Activated CD4-positive, alpha-beta T cell treated with anti-CD3 and anti-CD28 coated beads, Interleukin-2, amount 10 ng/mL, durations not matched to agents 7 days and 5 days (primary cell): ENCODE measurements at places on chromosomes 2 and 18. TPM values are rescaled to one million over a fixed set of nuclear protein-coding genes. Genes with fewer than 3 reads are reported as not detected.

DNA sequence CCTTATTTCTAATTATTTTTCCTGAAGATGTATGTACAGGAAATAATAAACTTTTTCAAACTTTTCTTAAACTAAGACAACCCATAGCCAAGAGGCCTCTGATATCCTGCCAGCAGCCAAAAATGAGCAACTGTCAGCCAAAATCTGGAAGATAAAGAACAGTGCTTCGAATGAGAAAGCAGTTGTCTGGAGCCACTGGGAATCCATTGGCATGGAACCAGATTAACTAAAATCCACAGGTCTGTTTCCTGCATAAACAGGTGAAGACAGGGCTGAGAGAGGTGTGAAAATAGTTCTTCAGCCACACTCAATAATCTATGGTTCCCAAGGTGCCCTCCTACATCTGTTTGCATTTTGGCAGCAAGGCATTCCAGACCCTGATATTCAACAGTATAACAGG lies 1076.7 kb upstream of the PIK3C3 start:
- H3K27me3 ChIP-seq, result no peaks in the 10 kb centered on the region
- no peaks in the 10 kb centered on the region for H3K4me1 ChIP-seq
- H3K36me3 ChIP-seq, result no peaks in the 10 kb centered on the region
- no peak overlapping the region for H3K27ac ChIP-seq
- H3K4me3 ChIP-seq, result no peak overlapping the region

GRCh38 chr18:39232490-39232889 lies 1666.9 kb upstream of the CELF4 start:
- no peaks in the 10 kb centered on the region for H3K4me1 ChIP-seq
- DNase-seq, result no peak
- H3K27me3 ChIP-seq, result no peaks in the 10 kb centered on the region
- no peak overlapping the region for H3K27ac ChIP-seq

DNA sequence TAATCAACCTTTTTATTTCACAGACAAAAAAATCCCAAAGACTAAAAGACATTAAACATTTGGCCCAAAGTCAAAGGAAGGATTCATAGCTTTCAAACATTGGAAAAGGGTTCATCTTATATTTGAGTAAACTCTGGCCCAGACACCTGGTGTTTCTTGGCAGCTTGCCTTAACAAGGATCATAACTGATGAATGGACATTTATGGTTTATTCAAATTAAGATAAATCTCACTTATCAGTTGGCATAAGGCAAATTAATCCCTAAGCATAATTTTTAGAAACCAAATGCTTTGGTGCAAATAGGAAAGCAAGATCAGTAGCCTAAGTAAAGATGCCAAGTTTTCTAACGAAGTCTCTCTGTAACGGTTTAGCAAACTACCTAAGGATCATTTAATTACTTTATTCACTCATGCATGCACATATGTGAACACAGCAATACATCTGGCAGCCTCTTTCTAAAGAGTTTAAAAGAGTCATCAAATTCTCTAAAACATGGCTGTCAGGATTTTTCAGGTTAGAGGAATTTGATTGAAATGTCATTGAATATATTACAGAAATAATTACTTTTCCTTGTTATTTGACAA lies 323.4 kb upstream of the RBMS1 start:
- no peak for DNase-seq
- H3K36me3 ChIP-seq, result no peaks in the 10 kb centered on the region
- H3K27ac ChIP-seq, result no peak overlapping the region

DNA sequence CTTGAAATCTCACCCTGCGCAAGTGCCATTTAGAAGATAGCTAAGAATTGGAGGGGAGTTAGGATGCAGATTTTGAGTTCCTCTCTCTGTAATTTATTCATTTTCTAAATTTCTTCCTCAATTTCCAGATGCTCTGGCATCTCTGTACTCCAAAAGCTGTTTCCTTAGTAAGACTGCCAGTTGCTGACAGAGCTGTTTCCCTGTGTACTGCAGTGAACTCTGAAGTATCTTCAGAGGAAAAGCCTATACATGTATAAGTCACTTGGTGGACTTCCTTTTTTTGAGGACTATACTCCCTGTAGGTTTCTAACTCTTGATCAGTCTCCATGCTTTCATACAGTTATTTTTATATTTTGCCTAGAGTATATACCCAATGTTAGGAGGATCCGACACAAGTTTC lies 1.5 kb upstream of the RESP18 start:
- H3K27me3 ChIP-seq, result peaks cover 59% of the 10 kb centered on the region
- DNase-seq, result no peak
- H3K36me3 ChIP-seq, result no peaks in the 10 kb centered on the region
- no peak overlapping the region for H3K27ac ChIP-seq
- no peak overlapping the region for H3K4me3 ChIP-seq
- H3K4me1 ChIP-seq, result no peaks in the 10 kb centered on the region

- H3K27me3 ChIP-seq, result no peaks in the 10 kb centered on the region
- no peaks in the 10 kb centered on the region for H3K36me3 ChIP-seq
- H3K4me3 ChIP-seq, result no peak overlapping the region
- H3K4me1 ChIP-seq, result no peaks in the 10 kb centered on the region
Measured at GRCh38 chr2:237012004-237012403, 73.7 kb upstream of the COPS8 start.

DNA sequence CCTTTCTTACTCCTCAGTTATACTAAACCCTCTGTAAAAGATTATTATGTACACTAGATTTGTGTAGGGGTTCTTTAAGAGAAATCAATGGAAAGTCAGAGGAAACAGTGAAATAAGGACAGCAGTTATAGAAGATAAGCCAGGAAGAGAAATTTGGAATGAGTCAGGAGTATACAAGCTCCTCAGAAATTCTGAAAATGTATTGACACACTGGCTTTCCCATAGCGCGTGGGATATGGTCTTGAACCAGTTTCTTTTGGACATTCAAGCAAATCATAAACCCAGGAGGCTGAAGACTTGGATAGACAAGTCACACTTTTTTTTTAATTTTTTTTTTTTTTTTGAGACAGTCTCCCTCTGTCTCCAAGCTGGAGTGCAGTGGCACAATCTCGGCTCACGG lies 316.1 kb upstream of the MMADHC start:
- DNase-seq, result no peak
- no peaks in the 10 kb centered on the region for H3K4me1 ChIP-seq
- no peaks in the 10 kb centered on the region for H3K36me3 ChIP-seq
- H3K4me3 ChIP-seq, result no peak overlapping the region
- no peaks in the 10 kb centered on the region for H3K27me3 ChIP-seq
- no peak overlapping the region for H3K27ac ChIP-seq

- H3K27ac ChIP-seq, result peak overlapping the region; percentile 58
- DNase-seq, result peak; percentile 13
- no peaks in the 10 kb centered on the region for H3K36me3 ChIP-seq
- peak overlapping the region; percentile 79 for H3K4me3 ChIP-seq
Measured at GRCh38 chr2:73112026-73112912, 479 bp downstream of the RAB11FIP5 start.

DNA sequence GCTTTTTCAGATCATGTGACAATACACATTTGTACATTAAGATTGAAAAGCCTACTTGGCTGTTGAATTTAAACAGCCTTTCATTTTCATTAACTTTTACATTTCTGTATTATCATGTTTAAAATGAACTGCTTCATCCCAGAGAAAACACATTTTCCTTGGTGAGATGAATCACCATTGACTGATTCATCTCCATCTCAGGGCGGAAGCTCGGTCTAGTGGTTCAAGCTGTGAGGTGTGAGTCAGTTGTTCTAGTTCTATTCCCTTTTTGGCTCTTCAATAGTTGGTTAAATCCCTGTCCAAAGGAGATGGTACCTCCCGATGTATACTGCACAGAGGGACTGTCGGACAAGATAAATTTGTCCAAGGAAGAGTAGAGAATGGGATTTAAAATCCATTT lies 189.7 kb downstream of the ADCYAP1 start:
- no peaks in the 10 kb centered on the region for H3K27me3 ChIP-seq
- no peak overlapping the region for H3K4me3 ChIP-seq
- no peaks in the 10 kb centered on the region for H3K36me3 ChIP-seq
- no peak for DNase-seq
- no peak overlapping the region for H3K27ac ChIP-seq

DNA sequence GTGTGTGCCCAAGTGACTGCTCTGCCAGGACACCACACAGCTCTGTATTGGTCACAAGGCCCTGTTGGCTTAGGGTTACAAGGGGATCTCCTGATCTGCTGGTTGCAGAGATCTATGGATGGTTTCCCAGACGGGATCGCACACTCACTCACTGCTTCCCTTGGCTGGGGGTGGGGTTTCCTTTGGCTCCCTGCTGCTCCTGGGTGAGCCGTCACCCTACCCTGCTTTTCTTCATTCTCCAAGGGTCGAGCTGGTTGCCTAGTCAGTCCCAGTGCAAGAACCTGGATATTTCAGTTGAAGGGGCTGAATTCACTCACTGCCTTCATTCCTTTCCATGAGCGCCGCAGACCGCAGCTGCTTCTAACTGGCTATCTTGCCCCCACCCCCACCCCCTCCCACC lies 56.3 kb downstream of the GTF3C3 start:
- no peak overlapping the region for H3K27ac ChIP-seq
- H3K36me3 ChIP-seq, result peaks cover 18% of the 10 kb centered on the region
- H3K4me3 ChIP-seq, result no peak overlapping the region
- no peak for DNase-seq
- H3K4me1 ChIP-seq, result peaks cover 5% of the 10 kb centered on the region
- no peaks in the 10 kb centered on the region for H3K27me3 ChIP-seq

DNA sequence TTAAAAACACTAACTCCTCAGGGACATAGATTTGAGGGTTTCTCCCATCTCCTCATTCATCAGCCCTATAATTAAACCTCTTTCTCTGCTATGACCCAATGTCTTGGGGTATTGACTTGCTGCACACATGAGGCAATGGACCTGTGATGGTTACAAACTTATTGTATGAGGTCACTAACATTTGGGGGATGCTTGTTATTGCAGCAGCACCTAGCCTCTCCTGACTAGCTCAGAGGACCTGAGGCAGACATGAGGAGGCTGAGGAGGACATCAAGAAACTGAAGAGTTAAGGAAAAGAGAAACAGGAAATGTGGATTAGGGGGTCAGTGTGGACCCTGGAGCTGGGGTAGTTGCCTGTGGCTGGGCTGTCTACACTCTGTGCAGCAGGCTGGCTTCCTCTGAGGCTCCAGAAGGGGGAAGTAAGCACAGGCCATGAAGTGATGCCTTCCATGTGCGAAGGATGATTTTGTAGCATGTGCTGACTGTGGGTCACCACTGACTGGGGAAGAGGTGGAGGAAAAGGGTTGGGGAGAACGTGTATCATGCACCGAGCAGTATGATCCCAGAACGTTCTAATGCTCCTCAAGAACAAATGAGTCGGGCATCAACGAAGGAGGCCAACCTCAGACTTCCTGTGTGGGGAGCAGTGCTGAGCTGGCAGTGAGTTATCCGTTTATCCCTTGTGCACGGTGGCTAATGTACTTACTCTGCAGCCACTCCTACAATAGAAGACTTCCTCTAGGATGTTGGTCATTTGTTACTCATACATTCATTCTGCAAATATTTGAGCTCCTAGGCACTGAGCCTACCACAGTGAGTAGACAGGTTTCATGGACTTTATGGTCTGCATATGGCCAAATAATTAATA lies 42.1 kb upstream of the RFX8 start:
- peak; percentile 39 for DNase-seq
- H3K4me1 ChIP-seq, result peaks cover 42% of the 10 kb centered on the region
- H3K27me3 ChIP-seq, result peaks cover 2% of the 10 kb centered on the region
- H3K4me3 ChIP-seq, result no peak overlapping the region
- peaks cover 9% of the 10 kb centered on the region for H3K36me3 ChIP-seq
- no peak overlapping the region for H3K27ac ChIP-seq

DNA sequence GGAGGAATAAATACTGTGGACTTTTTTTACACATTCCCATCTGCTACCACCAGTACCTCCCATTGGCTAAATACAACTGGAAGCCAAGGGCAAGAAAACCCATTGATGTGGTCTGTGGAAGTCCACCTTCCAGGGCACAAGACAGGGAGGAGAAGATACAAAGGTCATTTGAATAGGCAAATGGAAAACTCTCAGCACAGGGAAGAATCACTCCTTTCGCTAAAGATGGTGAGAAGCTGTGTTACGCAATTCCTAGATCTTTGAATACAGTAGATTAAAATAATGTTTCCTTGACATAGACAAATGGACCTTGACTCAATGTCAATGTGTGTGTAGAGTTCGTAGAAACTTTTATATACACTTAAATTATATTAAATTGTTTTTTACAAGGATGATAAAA lies 70.9 kb upstream of the ERBB4 start:
- H3K4me3 ChIP-seq, result no peak overlapping the region
- no peaks in the 10 kb centered on the region for H3K36me3 ChIP-seq
- no peaks in the 10 kb centered on the region for H3K4me1 ChIP-seq
- no peaks in the 10 kb centered on the region for H3K27me3 ChIP-seq
- H3K27ac ChIP-seq, result no peak overlapping the region
- no peak for DNase-seq

- H3K4me3 ChIP-seq, result no peak overlapping the region
- no peak overlapping the region for H3K27ac ChIP-seq
- H3K27me3 ChIP-seq, result peaks cover 2% of the 10 kb centered on the region
- no peak for DNase-seq
Measured at GRCh38 chr18:77170890-77171410, 38.4 kb upstream of the MBP start.

DNA sequence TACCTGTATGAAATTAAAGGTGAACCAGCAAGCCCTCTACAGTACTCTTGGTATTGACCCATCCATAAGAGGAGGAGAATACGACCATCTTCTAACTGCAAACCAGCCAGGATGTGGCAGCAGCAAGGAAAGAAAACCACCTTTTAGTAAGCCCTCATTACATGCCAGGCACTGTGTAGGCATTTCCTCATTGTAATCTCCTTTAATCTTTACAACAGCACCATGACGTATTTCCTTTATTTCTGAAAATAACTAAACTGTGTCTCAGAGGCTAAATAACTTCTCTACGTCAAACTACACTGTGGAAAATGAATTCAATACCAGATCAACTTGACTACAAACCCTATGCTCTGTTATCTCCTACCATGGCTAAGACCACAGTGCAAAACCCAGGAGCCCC lies 18.2 kb downstream of the WDR35 start:
- H3K27ac ChIP-seq, result peak overlapping the region; percentile 84
- H3K27me3 ChIP-seq, result no peaks in the 10 kb centered on the region
- DNase-seq, result peak; percentile 15
- peaks cover 12% of the 10 kb centered on the region for H3K4me1 ChIP-seq

DNA sequence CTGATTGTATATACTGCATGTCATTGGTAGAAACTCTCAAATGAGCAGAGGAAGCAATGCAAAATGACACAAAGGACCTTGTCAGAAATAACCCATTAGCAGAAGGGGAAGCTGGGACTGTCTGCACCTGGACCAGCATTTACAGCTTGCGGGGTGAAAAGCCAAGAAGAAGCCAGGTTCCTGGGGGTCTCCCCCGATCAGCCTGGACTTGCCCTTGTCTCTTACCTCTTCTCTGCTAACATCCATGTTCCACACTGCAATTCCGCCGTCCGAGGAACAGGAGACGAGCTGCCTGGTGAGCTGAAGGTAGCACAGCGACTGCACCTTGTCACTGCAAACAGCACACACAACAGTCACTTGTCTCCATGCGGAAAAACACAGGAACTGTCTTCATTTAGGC lies 51.1 kb downstream of the WDFY1 start:
- H3K36me3 ChIP-seq, result peaks cover 71% of the 10 kb centered on the region
- peak overlapping the region; percentile 15 for H3K27ac ChIP-seq
- no peaks in the 10 kb centered on the region for H3K27me3 ChIP-seq
- peaks cover 27% of the 10 kb centered on the region for H3K4me1 ChIP-seq

- no peak overlapping the region for H3K4me3 ChIP-seq
- no peak for DNase-seq
- H3K27me3 ChIP-seq, result no peaks in the 10 kb centered on the region
- H3K36me3 ChIP-seq, result peaks cover 11% of the 10 kb centered on the region
- peaks cover 16% of the 10 kb centered on the region for H3K4me1 ChIP-seq
Measured at GRCh38 chr2:171134624-171135230, 26.0 kb downstream of the TLK1 start.

GRCh38 chr2:31903109-31903780 lies 107.6 kb downstream of the MEMO1 start:
- H3K27ac ChIP-seq, result no peak overlapping the region
- peaks cover 11% of the 10 kb centered on the region for H3K4me1 ChIP-seq
- peaks cover 46% of the 10 kb centered on the region for H3K36me3 ChIP-seq

MAIP1 gene
- 20.7 TPM for total RNA-seq

ZNF396 gene
- 0.77 TPM for total RNA-seq

TMEM163 gene
- total RNA-seq, result not detected

ERICH2 gene
- not detected for total RNA-seq

CYP27A1 gene
- total RNA-seq, result 0.08 TPM
